HepG2 (cell line): ENCODE measurements at places on chromosomes 5 and 9. TPM values are rescaled to one million over a fixed set of nuclear protein-coding genes. Genes with fewer than 3 reads are reported as not detected.

Gene LRSAM1
- total RNA-seq: 4.6 and 8.7 TPM in 2 replicates

Gene POLR3G
- total RNA-seq: 7.3 and 11.2 TPM in 2 replicates

Gene PCDHGA6
- total RNA-seq: 0.13 and 0.33 TPM in 2 replicates

Gene ODF2
- total RNA-seq: 28.3 and 31.3 TPM in 2 replicates

Gene SLC34A1
- total RNA-seq: 0.20 TPM in 1 of 2 replicates, not detected in the other

Gene DAP
- total RNA-seq: 22.0 and 51.2 TPM in 2 replicates
